ENCODE measurements at places on chromosomes 2 and 18. TPM values are rescaled to one million over a fixed set of nuclear protein-coding genes. Genes with fewer than 3 reads are reported as not detected.

UGT1A6 gene
- not detected for total RNA-seq

ARHGAP15 gene
- total RNA-seq = 64.3 TPM

POLE4 gene
- total RNA-seq = 44.0 TPM

TEKT4 gene
- not detected for total RNA-seq

MAP3K19 gene
- total RNA-seq = not detected

RESP18 gene
- total RNA-seq = not detected

SP140L gene
- total RNA-seq = 40.1 TPM

KLF7 gene
- total RNA-seq = 21.9 TPM

KANSL1L gene
- 6.0 TPM for total RNA-seq

FSHR gene
- total RNA-seq = not detected

DNA sequence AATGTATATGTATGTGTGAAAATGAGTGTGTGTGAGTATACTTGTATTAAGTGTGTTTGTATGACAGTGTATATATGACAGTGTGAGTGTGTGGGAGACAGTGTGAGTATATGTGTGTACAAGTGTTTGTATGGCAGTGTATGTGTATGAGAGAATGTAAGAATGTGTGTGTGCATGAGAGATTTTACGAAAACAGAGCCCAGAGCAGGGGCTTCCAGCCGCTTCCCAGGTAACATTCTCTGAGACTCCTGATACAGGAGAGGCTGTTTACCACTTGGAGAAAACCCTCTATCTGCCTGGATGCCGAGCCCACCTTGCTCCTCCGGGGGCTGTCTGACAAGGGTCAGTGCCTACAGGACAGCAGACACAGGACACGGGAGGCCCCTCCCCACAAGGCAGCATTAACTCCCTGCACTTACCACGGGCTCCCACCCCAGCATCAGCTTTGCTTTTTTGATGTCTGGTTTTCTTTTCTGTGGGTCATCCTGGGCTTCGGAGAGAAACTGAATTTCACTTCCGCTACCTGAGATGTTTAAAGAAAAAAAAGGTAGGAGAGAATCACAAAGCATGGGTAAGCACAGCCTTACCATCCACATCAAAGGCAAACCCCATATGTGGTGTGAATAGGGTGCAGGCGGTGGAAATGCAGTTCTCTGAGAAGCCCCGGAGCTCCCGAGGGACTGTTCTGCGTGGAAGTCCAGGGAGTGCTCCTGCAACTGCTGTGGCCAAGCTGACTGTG, 97.6 kb downstream of the UXS1 start:
- peaks cover 41% of the 10 kb centered on the region for H3K36me3 ChIP-seq
- H3K4me3 ChIP-seq = peak overlapping the region; percentile 62
- H3K4me1 ChIP-seq = peaks cover 49% of the 10 kb centered on the region
- peak overlapping the region; percentile 89 for H3K27ac ChIP-seq
- no peaks in the 10 kb centered on the region for H3K27me3 ChIP-seq

GRCh38 chr2:227339098-227339599, 14.1 kb downstream of the MFF start:
- no peaks in the 10 kb centered on the region for H3K27me3 ChIP-seq
- no peak for DNase-seq
- H3K4me3 ChIP-seq = no peak overlapping the region
- peaks cover 14% of the 10 kb centered on the region for H3K4me1 ChIP-seq
- peak overlapping the region; percentile 2 for H3K27ac ChIP-seq

DNA sequence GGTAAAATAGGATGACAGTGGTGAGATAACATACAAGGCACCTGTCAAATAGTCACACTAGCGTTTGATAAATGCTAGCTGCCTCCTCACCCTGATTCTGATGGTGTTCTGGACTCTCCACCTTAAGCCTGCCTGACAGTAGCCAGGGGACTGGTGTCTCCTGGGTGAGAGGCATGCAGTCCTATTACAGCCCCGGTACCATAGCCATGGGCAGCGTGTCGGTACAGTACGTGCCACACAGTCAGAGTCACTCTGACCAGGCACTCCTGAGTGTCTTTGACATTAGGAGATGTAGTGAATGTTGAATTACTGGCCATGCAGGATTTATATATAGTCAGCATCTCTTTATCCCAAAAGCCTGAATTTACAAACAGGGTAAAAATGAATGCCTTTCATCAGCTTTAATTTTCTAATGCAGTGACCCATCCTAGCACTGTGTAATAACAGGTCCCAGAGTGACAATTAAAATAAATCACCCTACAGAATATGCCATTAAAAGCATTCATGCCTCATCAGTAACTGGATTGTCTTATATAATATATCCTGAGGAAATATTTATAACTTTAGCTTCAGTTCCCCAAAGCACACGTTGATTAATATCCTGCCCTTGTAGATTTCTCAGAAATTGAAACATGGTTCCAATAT, 760.3 kb upstream of the SOX11 start:
- no peaks in the 10 kb centered on the region for H3K4me1 ChIP-seq
- H3K27me3 ChIP-seq = no peaks in the 10 kb centered on the region
- H3K27ac ChIP-seq = no peak overlapping the region
- no peaks in the 10 kb centered on the region for H3K36me3 ChIP-seq

- peak; percentile 83 for DNase-seq
- peaks cover 2% of the 10 kb centered on the region for H3K27me3 ChIP-seq
- peak overlapping the region; percentile 0 for H3K27ac ChIP-seq
These were observed 18.2 kb upstream of the TMEM247 start for GRCh38 chr2:46461011-46461674.

DNA sequence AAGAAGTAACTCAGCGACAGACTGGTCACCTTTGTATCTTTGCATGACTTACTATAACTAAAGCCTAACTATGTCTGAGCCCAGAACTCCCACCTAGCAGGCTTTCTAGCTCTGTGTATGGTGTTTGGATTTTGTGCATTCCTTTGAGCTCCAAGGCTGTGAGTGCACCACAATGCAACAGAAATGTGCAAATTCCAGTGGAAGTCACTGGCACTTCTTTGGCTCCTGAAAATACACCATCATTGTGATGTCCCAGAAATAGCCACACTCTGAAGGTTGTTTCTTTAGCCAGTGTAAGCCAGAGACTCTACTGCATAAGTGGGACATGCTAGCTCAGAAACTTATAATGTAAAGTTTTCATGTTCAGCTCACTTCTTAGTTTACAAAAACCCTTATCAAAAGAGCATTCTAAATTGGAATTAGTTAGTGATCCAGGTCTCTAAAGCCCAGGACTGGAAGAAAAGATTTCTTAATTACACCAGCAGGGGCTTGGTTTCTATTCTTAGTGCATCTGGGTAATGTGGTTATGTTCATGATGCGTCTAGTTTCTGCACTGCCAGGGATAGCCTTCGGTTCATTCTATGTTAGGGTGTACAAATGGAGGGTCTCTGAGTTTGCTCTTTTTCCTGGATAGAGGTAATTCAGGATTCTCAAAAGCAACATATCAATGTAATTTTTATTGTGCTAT, 1239.5 kb upstream of the ZEB2 start:
- H3K27me3 ChIP-seq = no peaks in the 10 kb centered on the region
- no peak overlapping the region for H3K27ac ChIP-seq
- no peak overlapping the region for H3K4me3 ChIP-seq

DNA sequence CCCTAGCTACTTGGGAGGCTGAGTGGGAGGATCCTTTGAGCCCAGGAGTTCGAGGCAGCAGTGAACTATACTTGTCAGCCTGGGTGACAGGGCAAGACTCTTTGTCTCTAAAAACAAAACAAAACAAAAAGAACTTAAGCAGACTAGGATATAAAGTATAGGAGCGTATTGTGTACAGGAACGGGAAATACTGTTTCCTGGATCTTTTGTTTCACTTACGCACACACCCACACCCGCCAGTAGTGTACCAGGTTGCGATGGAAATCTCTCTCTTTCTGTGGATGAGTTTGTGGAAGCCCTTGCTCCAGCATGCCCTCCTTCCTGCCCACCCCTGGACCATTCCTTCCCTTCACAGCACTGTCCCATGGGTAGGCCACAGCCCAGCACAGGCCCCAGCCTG, 136.3 kb downstream of the RPIA start:
- H3K36me3 ChIP-seq = no peaks in the 10 kb centered on the region
- H3K27ac ChIP-seq = no peak overlapping the region
- peaks cover 6% of the 10 kb centered on the region for H3K27me3 ChIP-seq
- DNase-seq = no peak
- no peak overlapping the region for H3K4me3 ChIP-seq

- no peaks in the 10 kb centered on the region for H3K36me3 ChIP-seq
- DNase-seq = no peak
- H3K27me3 ChIP-seq = no peaks in the 10 kb centered on the region
These were observed 427.6 kb downstream of the NCKAP5 start for GRCh38 chr2:133140620-133141019.

- no peaks in the 10 kb centered on the region for H3K27me3 ChIP-seq
- no peaks in the 10 kb centered on the region for H3K36me3 ChIP-seq
These were observed 221.5 kb downstream of the SH3RF3 start for GRCh38 chr2:109350526-109350925.

GRCh38 chr18:78685250-78685979, 294.2 kb upstream of the SALL3 start:
- H3K36me3 ChIP-seq = no peaks in the 10 kb centered on the region
- no peaks in the 10 kb centered on the region for H3K27me3 ChIP-seq
- no peak overlapping the region for H3K4me3 ChIP-seq
- DNase-seq = no peak

GRCh38 chr2:217732992-217733391, 269.8 kb downstream of the TNS1 start:
- H3K27me3 ChIP-seq = peaks cover 3% of the 10 kb centered on the region
- H3K36me3 ChIP-seq = no peaks in the 10 kb centered on the region
- peaks cover 19% of the 10 kb centered on the region for H3K4me1 ChIP-seq
- no peak for DNase-seq

GRCh38 chr18:30088238-30089015, 954.1 kb downstream of the DSC3 start:
- H3K27me3 ChIP-seq = no peaks in the 10 kb centered on the region
- no peak overlapping the region for H3K27ac ChIP-seq
- H3K4me3 ChIP-seq = no peak overlapping the region
- no peaks in the 10 kb centered on the region for H3K4me1 ChIP-seq
- no peaks in the 10 kb centered on the region for H3K36me3 ChIP-seq
- DNase-seq = no peak

DNA sequence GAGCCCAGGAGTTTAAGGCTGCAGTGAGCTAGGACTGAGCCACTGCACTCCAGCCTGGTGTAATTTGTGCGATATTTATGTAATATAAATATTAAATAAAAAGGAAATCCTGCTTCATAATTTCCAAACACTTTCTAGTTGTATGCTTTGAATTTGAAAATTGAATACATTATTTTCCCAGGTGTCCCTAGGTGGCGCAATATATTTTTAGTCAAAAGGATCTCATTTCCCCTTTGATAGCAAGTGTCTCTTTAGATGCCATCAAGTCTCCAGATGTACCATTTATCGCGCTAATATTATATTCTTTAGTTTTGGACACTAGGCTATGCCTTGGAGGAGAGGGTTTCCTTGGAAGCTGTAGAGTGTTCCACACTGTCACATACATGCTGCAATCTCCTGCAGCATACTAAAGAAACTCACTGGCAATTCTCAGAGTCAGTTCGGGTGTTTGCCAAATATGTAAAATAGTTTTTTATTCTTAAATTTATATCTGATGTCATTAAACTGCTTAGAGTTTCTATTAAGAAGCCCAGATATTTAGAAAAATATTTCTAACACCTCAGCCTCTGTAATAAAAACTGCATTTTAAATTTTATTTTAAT, 5.6 kb upstream of the WDR7 start:
- no peak overlapping the region for H3K4me3 ChIP-seq
- no peak for DNase-seq
- H3K27ac ChIP-seq = no peak overlapping the region
- no peaks in the 10 kb centered on the region for H3K27me3 ChIP-seq

DNA sequence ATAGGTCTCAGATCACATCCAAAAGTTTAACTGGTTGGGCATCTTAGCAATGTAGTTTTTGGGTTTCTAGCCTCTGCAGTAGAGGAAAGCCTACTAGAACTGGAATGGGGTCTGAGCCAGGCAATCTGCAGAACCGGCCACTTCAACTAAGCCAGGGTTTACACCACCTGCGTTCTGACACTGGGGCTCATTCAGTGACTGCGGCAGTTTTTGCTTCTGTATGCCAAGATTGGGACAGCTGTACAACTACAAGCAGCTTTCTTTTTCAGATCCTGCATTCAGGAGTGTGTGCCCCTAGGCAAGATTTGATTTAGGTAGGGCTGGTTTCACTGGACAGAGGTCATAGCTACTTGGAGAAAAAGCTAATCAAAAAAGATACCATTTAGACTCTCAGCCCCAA, 43.7 kb upstream of the IGFBP5 start:
- DNase-seq = no peak
- no peak overlapping the region for H3K27ac ChIP-seq
- H3K4me1 ChIP-seq = no peaks in the 10 kb centered on the region
- no peaks in the 10 kb centered on the region for H3K36me3 ChIP-seq

- no peak for DNase-seq
- peaks cover 7% of the 10 kb centered on the region for H3K27me3 ChIP-seq
- no peaks in the 10 kb centered on the region for H3K36me3 ChIP-seq
- no peak overlapping the region for H3K27ac ChIP-seq
- H3K4me3 ChIP-seq = peak overlapping the region; percentile 61
- H3K4me1 ChIP-seq = peaks cover 41% of the 10 kb centered on the region
These were observed 224.0 kb upstream of the ID2 start for GRCh38 chr2:8457699-8458502.

- H3K27me3 ChIP-seq = peaks cover 5% of the 10 kb centered on the region
- H3K4me1 ChIP-seq = peaks cover 4% of the 10 kb centered on the region
- H3K36me3 ChIP-seq = peaks cover 2% of the 10 kb centered on the region
- DNase-seq = peak; percentile 71
These were observed 27.2 kb upstream of the PTPN2 start for GRCh38 chr18:12911025-12911928.

- no peak overlapping the region for H3K4me3 ChIP-seq
- DNase-seq = no peak
- no peaks in the 10 kb centered on the region for H3K36me3 ChIP-seq
- no peaks in the 10 kb centered on the region for H3K4me1 ChIP-seq
- H3K27ac ChIP-seq = no peak overlapping the region
- peaks cover 4% of the 10 kb centered on the region for H3K27me3 ChIP-seq
These were observed 85.8 kb downstream of the ST6GAL2 start for GRCh38 chr2:106800180-106800579.

DNA sequence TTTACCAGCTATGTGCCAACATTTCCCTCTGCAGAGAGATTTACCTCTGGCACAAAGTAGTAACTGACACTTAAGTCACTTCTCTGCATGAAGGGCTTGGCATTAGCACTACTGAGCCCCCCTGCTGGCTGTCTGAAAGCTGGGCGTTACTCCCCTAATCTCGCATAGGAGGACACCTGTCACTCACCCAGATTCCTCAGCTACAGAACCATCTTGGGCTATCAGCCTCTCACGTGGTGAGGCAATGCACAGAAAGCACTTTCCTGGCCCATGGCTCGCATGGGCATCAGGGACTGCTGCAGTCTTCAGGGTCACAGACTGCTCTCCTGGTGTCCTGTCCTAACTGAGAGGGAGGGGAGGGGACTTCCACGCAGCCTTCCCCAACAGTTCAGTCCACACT, 12.0 kb downstream of the SERPINE2 start:
- H3K4me1 ChIP-seq = peaks cover 71% of the 10 kb centered on the region
- H3K4me3 ChIP-seq = no peak overlapping the region
- peaks cover 34% of the 10 kb centered on the region for H3K36me3 ChIP-seq
- H3K27me3 ChIP-seq = no peaks in the 10 kb centered on the region
- DNase-seq = no peak
